ENCODE measurements at places on chromosomes 2 and 18.

DNA sequence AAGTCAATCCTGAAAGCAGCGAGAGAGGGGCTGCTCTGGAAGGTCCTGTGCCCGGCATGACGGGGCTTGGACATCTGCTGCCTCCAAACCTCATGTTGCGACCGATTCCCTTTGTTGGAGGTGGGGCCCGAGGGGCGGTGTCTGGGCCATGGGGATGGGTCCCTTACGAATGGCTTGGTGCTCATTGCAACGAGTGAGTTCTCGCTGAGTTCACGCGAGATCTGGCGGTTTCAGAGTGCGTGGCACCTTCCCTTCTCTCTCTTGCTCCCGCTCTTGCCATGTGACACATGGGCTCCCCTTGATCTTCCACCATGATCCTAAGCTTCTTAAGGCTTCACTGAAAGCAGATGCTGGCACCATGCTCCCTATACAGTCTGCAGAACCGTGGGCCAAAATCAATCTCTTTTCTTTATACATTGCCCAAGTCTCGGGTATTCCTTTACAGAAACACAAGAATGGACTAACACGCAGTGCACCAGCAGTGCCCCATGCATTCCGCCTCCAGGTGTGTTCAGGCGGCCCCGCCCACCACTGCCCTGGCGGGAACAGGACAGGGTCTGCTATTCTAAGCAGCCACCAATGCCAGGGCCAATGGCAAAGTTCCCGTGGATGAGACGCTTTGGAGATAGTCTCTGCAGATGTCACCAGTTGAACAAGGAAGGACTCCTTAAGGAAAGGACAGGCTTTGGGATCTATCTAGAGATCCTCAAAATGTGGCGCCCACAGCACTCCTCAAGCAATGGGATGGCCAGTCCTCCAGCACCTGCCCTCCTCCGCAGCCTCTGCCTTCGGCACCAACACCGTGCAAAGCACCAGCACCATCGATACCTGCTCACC lies 63.4 kb downstream of the ZNF516 start:
- no peak for DNase-seq

DNA sequence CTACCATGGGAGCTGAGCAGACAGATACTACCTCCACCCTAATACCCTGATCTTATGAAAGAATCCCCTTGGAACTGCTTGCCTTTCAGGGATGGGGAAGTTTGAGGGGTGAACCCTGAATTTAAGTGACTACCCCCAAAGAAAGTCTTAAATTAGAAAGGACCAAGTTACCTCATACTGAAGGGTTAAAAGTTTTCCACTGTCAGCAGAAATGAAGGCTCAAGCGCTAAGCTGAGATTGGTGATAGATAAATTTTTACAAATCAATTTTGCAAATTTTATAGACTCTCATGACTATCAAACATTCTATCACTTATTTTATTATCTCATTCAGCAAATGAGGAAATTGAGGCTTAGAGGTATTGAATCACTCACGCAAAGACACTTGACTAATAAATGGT lies 233.2 kb upstream of the THSD7B start:
- no peak for DNase-seq

DNA sequence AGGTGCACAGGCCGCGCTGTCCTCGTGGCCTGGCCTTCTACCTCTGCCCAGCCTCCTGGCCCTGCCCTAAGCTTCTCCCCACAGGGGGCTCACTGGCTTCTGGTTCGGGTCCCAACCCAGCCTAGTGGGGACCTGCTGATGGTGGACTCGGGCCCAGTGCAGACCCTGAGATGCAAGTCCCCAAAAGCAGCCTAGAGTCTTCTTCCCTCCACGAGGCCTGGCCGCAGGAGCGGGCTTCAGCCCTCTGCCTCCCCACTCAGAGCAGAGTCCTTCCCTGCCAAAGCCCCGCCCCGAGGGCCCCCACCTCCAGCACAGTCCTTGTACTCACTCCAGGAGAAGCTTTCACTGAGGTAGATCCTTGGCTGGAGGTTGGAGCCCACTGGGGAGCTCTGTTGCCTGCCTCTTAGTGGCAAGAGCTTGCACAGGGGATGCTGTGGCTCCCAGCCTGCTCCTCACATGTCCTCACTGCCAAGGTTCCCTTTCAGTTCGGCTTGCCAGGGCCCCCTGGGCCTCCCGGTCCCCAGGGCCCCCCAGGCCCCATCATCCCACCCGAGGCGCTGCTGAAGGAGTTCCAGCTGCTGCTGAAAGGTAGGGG lies 3.6 kb downstream of the ERFE start:
- no peak for DNase-seq

- no peak for DNase-seq
Observed at GRCh38 chr18:35444636-35445035, 53.1 kb downstream of the INO80C start.

DNA sequence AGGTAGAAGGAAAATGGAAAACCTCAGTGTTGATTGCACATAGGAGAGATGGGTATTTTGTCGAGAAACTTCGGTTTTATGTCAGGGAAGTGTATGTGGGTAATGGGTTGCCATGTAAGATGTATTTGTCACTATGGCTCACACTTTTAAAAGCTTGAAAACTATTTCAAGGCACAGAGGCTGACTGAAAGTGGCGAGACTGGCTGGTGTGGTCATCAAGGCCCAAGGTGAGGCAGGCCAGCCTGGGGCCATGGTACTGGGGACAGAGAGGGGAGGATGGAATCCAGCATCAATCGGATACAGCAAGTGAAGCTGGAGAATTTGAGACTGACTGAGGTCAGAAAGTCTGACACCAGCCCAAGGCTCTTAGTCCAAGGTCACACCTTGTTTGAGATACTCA lies 77.2 kb upstream of the MCFD2 start:
- DNase-seq: no peak

DNA sequence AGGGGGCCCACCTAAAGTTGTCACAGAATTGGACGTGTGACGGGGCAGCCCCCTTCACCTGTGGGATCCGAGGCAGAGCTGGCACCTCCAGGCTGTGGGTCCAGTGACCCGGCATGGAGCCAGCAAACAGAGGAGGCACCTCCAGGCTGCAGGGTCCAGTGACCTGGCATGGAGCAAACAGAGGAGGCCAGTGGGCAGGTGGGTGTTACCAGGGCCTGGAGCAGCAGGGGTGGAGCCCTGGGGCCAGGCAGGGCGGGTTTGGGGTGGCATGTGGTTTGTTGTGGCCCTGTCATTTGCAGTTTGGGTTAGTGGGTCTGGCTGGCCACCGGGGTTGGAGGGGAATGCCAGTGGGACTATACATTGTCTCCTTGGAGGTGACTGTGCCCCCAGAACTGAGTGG lies 68.2 kb downstream of the HPCAL1 start:
- no peak for DNase-seq

- DNase-seq: no peak
Observed at GRCh38 chr2:135094508-135094907, 42.4 kb downstream of the RAB3GAP1 start.

DNA sequence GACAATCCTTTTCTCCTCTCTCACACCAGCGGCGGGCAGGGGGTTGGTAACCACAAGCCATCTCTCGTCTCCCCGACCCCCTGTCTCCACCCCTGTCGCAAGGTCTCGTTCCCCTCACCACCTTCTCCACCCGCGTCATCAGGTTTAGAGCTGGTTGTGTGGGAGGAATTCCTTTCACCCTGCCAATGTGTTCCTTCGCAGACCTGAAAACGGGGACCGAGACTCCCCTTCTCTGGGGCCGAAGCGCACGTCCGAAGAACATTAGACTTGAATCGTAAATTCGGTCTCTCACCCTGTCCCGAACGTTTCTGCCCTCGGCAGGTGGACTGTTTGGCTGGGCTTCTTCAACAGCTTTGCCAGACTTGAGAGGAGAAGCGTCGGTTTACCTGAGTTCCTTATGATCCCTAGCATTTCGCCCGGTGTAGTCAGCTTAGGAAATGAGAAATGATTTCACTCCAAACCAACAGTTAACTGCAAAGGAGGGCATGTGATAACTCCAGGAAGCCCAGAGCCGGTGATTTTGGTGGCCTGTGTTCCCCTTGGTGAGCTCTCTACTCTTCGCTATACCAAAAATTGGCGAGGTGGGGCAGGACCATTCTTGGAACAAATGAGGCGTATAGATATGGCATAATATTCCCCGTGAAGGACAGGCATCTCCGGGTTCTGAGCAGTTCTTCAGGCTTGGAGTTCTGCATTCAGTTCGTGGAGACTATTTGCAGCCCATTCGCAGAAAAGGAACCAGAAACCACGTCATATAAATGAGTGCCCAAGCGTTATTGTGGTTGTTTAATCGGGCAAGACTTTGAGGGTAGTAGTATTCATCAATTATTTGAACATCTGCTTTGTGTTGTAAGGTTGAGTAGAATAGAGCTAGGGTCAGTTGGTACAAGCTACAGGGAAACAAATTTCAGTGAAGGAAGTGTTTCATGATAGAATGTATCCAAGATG lies 694 bp downstream of the CFAP36 start:
- peak; percentile 29 for DNase-seq

All from activated gamma-delta T cell treated with Interleukin-2 at 50 U/mL for 16 hours (primary cell).